ENCODE measurements at places on chromosomes 5 and 9.

- no peak for DNase-seq
Measured at GRCh38 chr5:176608142-176608705, 1.7 kb downstream of the GPRIN1 start.

- no peak for DNase-seq
Measured at GRCh38 chr5:161934486-161934885, 86.6 kb downstream of the GABRA1 start.

GRCh38 chr9:133104718-133105460 is 16.2 kb downstream of the RALGDS start:
- no peak for DNase-seq

DNA sequence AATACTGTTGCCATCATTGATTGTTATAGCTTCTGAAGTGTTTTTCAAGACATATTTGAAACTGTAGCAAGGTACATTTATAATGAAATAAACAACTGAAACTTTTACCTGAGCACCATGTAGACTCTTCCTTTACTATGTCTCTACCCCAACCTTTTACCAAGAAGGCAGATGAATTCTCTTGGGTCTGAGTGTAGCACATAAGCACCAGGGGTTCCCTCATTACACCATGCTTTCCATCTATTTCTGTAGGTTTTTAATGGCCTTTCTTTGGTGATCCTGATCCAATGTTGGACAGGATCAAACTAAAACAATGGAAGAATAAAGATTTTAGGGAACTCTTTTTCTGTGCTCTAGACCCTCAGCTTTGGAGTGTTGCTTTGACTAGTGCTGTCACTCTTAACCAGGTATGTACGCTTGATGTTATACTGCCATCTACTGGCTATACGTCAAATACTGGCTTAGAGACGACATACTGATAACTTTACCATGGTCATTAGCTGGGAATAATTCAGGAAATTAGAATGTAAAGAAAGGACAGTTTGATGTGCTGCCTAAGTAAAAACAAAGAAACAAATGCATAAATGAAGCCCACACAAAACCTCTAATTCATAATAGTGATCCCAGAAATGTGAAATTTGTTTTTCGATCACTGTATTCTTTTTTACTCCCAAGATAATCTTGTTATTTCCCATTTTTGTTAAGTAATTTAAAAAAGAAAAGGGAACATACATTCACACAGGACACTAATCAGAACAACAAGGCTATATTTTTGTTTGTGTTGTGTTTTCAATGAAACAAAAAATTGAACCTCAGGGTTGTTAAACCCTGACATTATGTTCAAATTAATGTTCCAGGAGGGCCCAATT is 30.7 kb downstream of the IFNW1 start:
- DNase-seq: no peak

GRCh38 chr9:85162822-85163221 is 493.3 kb downstream of the NTRK2 start:
- no peak for DNase-seq

GRCh38 chr9:133335924-133336811 is at the start of gene SURF6:
TSS of gene SURF6 (minus strand) at chr9:133336188. CDS start at chr9:133336132, 56 bp downstream.
- DNase-seq: peak; percentile 85

DNA sequence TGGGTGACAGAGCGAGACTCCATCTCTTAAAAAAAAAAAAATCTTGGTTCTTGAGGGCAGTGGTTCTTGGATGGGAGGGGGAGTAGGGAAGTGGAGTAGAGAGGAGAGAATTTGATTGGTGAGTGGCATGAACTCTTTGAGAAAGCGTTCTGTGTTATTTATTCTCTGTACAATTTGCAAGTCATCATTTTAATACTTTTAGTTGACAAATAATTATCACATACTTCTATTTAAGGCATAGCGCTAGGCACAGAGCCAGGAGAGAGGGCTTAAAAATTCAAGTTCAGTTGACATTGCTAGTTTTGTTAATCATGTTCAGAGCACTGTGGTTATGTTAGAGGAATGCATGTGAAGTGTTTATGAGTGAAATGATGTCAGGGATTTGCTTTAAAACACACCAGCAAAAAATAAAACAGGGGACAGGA is 24.6 kb downstream of the HSDL2 start:
- no peak for DNase-seq

DNA sequence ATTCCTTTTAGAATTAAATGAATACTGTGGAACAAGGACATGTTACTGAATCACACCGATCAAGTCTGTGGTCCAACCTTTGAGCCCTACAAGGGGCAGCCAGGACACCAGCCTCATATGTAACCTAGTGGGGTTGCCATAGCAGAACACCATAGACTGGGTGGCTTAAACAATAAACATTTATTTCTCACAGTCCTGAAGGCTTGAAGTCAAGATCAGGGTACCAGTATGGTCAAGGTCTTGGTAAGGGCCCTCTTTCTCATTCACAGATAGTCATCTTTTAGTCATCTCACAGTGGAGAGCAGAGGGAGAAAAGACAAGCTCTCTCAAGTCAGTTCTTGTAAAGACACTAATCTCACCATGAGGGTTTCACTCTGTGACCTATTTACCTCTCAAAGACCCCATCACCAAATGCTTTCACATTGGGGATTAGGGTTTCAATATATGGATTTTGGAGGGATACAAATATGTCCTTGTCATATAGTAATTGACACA is 422.5 kb downstream of the GADD45G start:
- DNase-seq: no peak

- no peak for DNase-seq
Measured at GRCh38 chr5:105803431-105803830, 1867.3 kb downstream of the EFNA5 start.

DNA sequence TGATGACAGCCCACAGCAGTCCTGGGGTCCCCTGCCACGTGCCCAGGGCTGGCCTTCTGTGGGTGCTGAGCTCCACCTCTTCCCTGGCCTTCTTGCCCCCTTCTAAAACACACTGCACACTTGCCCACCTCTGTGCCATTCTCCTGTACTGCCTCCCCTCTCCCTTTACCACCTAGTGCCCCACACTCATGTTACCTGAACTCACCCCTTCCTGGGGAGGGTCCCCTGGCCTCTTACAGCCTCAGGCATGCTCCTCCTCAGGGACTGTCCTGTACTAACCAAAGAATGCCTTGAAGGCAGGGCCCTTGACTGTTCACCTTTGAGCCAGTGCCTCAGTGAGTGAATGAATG is 60.3 kb downstream of the FGF18 start:
- no peak for DNase-seq

DNA sequence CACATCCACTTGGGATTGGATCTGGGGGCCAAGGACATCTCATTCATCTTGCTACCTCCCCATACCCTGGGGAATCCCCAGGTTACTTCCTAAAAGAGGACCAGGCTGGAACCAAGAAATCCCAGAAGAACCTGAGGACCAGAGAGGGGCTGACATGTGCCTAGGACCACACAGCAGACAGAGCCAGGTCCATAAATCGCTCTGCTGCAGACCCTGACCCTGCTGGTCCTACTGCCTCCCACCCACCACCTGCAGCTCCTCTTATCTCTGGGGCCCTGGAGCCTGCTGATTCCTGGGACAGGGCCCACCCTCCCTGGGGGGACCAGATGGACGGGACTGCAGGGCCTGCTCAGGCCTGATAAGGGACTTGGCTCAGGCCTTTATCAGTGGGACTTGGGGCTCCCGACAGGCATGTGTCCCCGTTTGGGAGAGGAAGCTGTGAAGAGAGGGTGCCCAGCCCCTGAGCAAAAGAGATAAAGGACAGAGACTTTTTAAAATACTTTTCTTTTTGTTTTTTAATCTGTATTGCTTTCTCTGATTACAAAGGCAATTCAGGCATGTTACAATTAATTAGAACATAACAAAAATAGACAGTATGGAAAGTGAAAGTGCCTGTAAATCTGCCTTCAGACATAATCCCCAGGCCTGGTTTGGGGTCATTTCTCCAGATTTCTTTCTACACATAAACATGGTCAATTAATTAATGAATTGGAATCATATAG is 101.3 kb upstream of the LARP1 start:
- no peak for DNase-seq

Measured in stimulated activated CD4-positive, alpha-beta T cell treated with anti-CD3 and anti-CD28 coated beads, Interleukin-1b, Interleukin-23, amount 100 ng/mL, for 1 hour (primary cell).